ENCODE measurements at places on chromosomes 12 and 14.

DNA sequence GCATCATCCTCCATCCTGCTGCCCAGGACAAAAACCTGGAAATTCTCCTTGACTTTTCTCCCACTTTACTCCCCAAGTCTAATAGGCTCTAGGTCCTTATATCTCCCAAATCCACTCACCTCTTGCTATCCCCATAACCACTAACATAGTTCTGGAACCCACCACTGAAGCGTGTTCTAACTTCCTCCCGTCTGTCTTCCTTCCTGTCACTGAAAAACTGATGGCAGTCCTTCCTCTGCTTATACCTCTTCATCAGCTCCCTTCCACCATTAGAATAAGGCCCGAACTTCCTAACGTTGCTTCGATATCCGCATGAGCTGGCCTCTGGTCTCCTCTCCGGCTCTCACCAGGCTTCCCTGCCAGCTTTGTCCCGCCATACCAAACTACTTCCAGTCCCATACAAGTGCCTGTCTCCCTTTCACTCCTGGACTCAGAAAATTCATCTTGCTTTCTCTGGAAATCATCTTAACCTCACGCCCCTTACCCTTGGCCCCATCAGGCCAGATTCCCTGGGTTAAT lies 63.0 kb upstream of the BCL2L14 start:
- DNase-seq: no peak

DNA sequence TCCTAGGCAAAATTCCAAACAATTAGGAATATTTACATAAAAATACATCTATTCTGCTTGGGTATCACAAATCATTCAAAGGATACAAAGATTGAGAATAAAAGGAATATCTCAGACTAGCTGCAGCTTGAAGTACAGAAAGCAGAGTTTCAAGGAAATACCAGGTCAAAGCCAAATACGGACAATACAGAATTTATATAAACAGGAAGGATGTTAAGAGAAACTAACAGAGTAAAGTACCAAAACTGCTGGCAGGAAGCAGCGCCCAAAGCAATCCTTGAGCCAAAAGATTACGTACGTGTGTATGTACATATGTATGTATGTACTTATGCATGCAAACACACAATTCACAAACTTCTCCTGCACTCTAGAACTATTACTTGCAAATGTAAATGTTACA lies 86.6 kb downstream of the PPP1R12A start:
- no peak for DNase-seq

- no peak for DNase-seq
Measured at GRCh38 chr14:24196071-24197055, 1.1 kb upstream of the TM9SF1 start.

GRCh38 chr12:325906-326305 lies 63.2 kb downstream of the KDM5A start:
- DNase-seq: no peak

- DNase-seq: no peak
Measured at GRCh38 chr12:121799156-121799841, 4.5 kb upstream of the SETD1B start.

GRCh38 chr14:37599507-37600368 lies 4.3 kb downstream of the TTC6 start:
- DNase-seq: no peak

DNA sequence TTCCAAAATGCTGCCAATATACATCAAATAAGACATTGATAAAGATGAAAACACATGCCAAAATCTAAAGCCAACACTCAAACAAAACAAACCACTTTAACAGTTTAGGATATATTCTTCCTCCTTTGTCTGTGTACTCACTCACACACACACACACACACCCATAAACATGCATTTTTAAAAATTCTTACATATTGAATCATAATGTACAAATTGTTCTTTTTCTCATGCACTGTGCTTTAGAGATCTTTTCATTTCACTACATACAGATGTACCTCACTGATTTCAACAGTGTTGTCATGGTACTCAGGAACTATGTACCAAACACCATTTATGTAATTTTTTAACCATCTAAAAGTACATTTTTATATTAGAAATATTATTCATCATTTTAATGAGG lies 9.5 kb upstream of the RERG start:
- DNase-seq: no peak

DNA sequence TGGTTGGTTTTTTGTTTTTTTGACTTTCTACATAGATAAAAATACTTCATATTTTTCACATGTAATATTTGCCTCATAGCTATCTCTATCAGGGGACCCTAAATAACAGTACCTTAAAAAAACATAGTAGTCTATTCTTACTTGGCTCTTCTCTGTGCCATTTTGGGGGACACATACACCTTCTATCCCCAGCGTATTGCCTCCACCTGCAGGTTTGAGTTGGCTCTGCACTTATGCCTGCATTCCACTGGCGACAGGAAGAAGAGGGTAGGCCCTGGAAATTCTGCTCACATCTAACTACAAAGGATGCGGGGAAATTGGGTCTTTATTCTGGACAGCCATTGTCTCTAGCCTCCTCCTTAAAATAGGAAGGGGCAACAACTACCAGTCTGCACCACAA lies 13.8 kb upstream of the IFI27L2 start:
- no peak for DNase-seq

DNA sequence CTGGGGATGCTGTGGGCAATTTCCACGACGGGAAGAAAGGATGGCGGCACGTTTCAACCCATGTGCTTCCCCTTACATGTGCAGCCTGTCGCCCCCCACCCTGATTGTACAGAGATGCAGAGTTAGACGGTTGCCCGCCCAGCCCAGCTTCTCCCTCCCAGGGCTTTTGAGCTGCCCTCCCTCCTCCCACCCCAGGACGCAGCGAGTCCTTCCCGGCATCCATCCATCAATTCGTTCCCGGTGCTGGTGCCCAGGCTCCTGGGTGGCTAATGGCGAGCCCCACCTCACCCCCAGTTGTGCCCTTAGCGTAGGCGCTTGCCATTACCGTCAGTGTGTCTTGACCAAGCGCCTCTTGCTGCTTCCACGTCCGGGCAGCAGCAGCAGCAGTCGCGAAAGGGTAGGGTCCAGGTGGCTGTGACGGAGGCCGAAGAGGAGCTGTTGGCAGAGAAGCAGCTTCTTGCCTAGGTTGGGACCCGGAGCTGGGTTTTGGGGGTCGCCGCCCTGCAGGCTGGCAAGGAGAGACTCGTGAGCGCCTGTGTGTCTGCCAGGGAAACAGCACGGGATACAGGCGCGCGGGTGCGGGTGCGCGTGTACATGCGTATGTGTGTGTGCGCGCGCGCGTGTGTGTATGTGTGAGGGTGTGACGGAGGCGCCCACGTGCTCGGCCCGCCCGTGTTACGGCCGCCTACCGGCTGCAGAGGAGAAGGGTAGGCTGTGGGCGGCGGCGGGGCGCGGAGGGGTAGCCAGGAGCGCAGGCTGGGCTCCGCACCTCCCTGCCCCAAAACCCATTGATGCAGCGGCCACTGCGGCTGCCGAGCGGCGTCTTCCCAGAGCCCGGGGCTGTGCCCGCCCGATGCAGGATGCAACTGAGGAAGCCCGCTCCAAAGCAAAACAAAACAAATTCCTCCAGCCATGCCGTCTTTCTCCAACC lies at the start of gene SLC6A15:
Gene SLC6A15 (minus strand): TSS at position 602 of the 931 bp plus-strand sequence. CDS start 20,679 bp downstream, outside the sequence.
- peak; percentile 36 for DNase-seq

DNA sequence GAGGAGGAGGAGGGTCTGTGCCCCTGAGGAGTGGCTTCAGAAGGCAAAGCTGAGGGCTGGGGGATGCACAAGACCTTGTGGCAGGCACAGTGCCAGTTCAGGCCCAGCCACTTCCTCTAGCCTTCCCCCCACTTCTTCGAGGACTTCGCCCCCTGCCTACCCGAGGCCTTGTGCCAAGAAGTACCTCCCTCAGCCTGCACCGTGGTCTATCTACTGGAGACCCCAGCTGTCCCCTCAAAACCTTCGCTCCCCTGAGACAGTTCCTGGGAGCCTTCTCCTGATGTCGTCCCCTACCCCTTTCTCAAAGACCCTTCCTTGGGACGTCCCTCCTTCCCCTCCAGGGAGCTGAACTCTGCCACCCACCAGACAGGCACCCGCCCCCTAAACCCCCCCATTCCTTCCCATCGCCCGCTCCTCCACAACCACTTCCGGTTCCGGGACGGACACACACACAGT lies 604 bp downstream of the ZNF384 start:
- no peak for DNase-seq

DNA sequence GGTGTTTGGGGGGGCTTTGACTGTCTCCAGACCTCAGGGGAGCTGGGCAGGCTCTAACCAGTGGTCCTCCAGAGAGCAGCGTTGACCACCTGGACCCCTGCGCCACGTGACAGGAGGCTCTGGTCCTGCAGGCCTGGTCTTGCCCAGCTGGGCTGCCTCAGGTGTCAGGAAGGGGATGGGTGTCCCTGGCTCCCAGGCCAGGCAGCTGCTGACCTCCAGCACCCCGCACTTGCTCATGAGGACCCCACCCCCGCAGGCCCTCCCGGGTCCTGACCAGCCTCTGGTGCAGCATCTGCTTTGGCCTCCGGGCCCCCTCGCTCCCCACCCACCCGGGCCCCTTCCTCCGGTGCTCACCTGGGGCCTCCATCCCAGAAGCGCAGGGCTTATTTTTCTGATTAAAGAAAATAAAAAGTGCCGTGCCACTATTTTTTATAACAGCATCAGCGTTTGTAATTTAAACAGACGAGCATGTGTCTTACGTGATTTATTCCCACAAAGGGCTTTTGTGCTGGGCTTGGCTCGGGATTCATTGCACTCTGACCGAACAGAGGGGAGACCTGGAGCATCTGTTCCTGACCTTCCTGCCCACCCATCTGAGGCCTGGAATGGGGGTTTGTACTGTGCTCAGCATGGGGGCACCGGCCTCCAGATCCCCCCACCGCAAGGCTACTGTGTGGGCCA lies 21.7 kb downstream of the FBRSL1 start:
- no peak for DNase-seq

DNA sequence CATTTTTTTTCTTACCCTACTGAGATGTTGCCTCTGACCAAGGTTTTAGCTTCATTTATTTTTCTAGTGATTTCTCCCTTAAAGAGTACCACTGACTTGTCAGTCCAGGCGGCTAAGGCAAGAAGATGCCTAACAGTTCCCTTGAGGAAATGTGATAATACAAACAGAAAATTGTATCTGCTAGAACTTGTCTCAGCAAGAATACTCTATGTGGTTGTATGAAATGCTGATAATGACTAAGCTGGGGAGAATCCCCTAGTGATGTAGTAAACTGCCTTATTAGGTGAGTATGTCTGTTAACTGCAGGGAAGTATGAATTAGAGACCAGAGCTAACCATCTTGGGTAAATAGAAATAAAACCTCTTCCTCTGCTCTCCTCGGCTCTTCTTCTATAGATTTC lies 6.7 kb downstream of the C12orf54 start:
- peak; percentile 22 for DNase-seq

- no peak for DNase-seq
Measured at GRCh38 chr14:103185051-103186029, 62.1 kb downstream of the TNFAIP2 start.

DNA sequence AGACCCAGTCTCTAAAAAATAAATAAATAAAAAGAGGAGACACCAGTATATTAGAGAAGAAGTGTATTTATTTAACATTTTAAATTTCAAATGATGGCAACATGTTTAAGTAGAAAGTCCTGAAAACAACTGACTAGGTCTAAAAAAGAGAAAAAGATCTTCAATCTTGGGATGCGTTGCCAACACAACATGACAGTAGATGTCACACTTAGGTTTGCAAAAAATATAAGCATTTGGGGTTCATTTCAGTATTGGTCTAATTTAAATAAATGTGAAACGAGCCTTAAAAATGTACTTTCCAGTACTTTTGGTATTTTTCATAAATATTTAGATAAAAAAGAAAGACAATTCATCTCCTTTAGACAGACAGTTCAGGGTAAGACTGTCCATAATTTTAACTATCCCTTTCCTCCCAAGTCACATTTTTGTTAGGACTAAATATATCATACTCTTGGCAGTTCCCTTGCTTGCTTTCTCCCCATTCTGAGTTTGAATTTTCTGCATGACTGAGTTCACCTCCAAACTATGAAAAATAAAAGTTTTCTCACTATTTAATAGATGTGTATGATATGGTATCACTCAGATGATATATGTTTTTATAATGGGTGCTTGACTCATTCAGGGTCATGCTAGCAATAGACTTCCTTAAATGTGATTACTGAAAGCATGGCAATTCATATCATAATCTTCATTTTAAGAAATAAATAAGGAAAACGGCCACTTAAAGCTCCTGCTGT lies 4.3 kb downstream of the C14orf93 start:
- DNase-seq: no peak

DNA sequence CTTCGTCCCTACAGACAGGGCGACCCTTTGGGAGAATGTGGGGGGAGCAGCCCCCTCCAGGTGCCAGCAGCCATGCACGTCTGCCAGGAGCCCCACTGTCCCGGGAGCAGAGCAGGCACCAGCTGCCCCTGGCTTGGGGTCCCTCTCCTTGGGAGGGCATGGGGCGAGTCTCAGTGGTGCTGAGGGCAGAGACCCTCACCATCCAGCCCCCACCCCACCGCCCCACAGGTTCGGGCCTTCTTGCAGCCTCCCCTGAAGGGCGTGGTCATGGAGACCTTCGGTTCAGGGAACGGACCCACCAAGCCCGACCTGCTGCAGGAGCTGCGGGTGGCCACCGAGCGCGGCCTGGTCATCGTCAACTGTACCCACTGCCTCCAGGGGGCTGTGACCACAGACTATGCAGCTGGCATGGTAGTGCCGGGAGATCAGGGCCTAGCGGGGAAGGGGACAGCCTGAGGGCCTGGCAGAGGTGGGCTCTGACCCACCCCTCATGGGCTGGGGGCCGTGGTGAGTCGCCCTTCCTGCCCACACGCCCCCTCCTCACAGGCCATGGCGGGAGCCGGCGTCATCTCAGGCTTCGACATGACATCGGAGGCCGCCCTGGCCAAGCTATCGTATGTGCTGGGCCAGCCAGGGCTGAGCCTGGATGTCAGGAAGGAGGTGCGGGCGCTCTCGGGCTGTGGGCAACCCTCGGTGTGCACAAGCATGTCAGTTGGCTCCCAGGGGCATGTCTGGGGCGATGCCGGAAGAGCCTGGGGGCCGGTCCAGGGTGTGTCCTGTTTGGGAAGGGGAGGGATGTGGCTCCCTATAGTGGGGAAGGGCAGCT lies 18.8 kb downstream of the ASPG start:
- no peak for DNase-seq

DNA sequence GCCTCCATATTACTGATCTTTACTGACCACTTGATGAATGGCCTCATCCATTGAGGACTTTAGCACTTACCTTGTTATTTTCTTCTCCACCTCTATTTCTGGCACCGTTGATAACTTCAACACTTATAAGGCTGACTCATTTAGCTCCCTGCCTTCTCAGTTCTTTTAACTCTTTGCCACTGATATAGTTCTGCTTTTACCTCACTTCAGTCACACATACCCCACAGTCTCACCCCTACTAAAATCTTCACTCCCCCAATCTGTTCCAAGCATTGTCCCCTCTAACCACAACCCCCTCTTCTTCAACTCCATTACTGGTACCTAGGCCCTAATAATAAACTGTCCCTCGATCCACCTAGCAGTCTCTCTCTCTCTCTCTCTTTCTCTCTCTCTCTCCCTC lies 141.0 kb downstream of the PAH start:
- no peak for DNase-seq

DNA sequence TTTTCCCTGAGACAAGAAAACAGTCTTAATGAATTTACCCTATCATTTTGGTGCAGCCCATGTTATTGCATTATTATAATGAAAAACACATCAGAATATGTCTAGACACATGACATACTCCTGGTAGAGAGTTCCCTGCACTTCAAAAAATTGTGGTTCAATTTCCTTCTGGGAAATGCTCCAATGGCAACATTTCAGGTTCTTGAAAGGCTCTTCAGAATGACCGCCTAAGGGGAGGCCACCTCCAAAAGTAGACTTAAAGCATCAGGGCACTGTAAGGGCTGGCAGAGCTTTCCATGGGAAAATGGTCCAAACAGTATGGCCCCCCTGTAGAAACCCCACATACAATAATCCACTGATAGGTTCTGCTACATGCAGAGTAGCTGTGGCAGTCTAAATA lies 110.7 kb downstream of the SLC25A21 start:
- no peak for DNase-seq
